ENCODE measurements at places on chromosomes 1 and 21. TPM values are rescaled to one million over a fixed set of nuclear protein-coding genes. Genes with fewer than 3 reads are reported as not detected.
A peak's percentile ranks its signal among the peaks of the same experiment; 100 is the strongest.

- DNase-seq = peak; percentile 78
Observed at GRCh38 chr1:108817016-108817415, 39.9 kb downstream of the AKNAD1 start.

DNA sequence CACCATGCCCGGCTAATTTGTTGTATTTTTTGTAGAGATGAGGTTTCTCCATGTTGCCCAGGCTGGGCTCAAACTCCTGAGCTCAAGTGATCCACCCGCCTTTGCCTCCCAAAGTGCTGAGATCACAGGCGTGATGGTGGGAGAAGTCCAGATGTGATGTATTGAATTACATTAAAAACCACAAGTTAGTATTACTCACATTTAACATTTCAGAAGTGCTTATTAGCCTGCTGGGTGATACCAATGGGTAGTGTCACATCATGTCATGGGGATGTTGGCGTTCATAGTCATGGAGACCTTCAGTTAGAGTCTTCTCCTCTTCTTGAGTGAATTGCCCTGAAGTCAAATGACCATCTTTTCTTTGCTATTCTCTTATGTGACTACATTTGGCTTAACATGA is 63.6 kb upstream of the VAMP3 start:
- DNase-seq = peak; percentile 51

GRCh38 chr1:100943533-100943932 is 47.6 kb downstream of the SLC30A7 start:
- no peak for DNase-seq

GRCh38 chr1:32447469-32448185 is 17.2 kb upstream of the ZBTB8B start:
- DNase-seq = peak; percentile 96

The CHI3L2 gene
- total RNA-seq = 1.5 TPM

The SLC26A9 gene
- total RNA-seq = not detected

DNA sequence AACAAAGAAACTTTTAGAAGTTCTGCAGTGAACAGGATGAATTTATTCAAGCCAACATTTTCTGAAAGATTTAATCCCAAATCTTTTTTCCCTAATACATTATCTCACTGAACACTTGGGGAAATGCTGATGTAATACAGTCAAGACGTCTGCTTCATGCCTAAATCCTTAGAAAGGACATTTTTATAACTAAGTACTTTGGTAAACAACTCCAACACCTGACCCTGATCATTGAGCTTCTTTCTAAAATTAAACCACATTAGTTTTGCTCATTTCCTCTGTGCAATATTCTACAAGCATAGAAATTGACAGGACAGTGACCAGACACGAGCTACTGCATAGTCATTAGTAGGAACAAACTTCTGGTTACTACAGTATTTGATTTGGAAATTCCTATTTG is 183.5 kb downstream of the TPR start:
- DNase-seq = no peak

The TNFRSF4 gene
- total RNA-seq = under 0.01 TPM

DNA sequence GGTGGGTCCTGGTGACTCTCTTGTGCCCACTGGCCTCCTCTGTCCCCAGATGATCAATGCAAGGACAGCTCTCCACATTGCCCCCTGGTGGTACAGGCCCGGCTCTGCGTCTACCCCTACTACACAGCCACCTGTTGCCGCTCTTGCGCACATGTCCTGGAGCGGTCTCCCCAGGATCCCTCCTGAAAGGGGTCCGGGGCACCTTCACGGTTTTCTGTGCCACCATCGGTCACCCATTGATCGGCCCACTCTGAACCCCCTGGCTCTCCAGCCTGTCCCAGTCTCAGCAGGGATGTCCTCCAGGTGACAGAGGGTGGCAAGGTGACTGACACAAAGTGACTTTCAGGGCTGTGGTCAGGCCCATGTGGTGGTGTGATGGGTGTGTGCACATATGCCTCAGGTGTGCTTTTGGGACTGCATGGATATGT is 10.8 kb downstream of the ADAMTSL4 start:
- peak; percentile 64 for DNase-seq

The MX2 gene
- total RNA-seq = 3.6 TPM

- DNase-seq = peak; percentile 99
Observed at GRCh38 chr1:94648225-94649007, 106.9 kb upstream of the F3 start.

GRCh38 chr21:31666445-31667010 is 7.0 kb downstream of the SOD1 start:
- DNase-seq = no peak

The LCE1A gene
- total RNA-seq = not detected

- DNase-seq = no peak
Observed at GRCh38 chr1:185314411-185314810, 2.6 kb downstream of the IVNS1ABP start.

DNA sequence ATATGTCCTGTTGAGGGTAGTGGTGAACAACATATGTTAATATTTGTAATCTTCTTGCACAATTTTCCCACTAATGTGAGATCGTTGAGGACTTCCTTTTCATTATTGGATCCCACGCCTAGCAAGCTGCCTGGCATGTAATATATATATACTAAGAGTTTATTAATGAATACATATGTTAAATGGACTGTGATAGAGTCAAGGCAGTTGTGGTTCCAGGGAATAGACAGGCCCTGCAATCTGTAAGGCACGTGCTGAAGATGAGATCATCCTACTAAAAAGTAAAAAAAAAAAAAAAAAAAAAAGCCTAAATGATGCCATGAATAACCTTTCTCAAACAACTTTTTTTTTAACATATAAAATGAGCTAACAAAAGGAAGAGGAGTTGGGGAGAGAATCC is 28.9 kb downstream of the PLPPR5 start:
- peak; percentile 75 for DNase-seq

GRCh38 chr1:245110406-245110805 is 44.4 kb upstream of the KIF26B start:
- no peak for DNase-seq

DNA sequence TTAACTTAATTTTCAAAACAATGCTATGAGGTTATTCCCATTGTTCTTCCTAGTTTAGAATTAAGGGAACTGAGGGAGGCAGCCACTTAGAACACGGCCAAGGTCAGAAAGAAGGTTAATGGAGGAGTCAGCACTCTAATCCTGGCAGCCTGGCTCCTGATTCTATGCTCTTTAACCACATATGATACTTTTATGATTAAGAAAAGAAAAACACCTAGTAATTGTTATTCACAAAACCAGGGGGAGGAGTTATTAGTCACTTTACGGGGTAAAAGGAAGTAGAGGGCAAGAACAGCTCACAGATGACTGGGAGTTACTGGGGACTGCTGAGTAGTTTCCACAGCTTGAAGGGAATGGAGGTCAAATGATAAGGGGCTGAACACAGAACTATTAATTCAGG is 38.6 kb downstream of the GADD45A start:
- DNase-seq = no peak

DNA sequence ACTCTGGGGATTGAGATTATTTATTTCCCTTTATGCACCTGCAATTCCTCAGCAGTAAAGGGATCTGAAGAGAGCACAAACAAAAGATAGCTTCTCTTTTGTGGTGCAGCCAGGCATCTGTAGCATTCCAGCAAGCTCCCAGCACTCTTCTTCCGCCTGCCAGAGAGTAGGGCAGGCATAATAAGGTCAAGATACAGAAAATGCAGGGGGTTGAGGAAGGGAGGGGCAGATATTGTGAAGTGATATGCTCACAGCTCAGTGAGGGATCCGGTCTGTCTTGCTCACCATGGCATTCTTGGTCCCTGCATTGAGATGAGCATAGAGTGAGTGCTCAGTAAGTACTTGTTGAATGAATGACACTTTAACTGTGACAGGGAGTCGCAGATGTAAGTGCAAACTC is 23.9 kb downstream of the FASLG start:
- DNase-seq = peak; percentile 23

- DNase-seq = no peak
Observed at GRCh38 chr1:223853748-223854147, 8.0 kb upstream of the TP53BP2 start.

DNA sequence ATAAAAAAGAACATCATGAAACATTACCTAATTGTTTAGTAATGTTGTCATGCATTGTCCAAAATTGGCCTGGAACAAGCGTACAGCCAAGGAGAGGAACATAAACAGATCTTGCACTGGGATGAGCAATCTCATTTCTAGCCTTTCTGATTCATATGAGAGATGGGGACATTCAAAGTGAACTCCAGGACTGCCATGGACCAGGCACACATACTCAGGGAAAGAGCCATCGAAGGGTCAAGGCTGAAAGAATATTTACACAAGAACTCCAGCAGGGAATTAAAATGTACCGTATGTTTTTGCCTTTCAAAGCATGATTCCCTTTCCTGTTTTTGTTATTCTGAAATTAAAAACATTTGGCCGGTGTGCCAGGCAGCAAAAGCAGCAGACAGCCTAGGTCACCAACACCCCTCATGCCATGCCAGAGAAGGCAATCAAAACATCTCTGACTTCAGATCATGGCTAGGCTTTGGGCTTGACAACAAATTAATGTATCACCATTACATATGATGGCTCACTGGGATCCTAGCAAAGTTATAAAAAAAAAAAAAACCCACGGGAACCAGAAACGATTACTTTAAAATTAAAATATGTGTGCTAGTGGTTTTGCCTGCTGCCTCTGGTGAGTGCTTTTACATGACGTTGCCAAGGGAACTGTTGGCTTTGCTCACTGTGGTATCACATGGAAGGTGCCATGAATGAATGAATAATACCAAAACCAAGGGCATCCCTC is 159.8 kb downstream of the TGFBR3 start:
- peak; percentile 87 for DNase-seq

- DNase-seq = no peak
Observed at GRCh38 chr1:225824533-225824941, 14.6 kb downstream of the EPHX1 start.

- DNase-seq = no peak
Observed at GRCh38 chr1:118618618-118619340, 369.4 kb downstream of the TBX15 start.

DNA sequence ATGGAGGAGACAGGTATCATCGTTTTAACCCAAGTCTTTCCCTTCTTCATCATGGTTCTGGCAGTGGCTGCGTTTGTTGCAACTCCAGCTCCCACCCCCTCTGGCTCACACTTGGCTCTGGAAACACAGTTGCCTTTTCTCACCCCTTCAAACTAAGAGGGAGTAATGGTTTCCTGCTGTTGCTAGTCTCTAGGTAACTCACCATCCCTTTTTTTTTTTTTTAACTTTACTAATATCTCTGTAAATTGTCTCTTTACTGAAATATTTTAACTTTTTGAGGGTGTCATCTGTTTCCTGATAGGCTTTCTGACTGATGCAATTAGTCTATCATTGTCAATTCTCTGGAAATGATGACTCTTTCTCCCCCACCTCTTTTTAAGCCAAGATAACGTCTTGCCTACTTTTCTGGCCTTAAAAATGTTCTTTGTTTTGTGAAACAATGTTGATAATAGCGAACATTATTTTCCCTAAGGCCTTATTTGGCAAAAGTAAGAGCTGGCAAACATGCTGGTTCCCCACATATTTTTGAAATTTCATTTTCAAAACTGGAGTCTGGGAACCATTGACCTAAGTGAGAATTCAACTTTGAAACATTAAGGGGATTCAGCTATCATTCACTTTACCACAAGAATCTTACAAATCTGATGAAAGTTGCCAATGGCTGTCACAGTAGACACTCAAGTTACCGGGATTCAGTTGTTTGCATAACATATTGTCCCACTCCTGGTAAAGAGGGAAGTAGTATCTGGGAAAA is 85.3 kb downstream of the LEPR start:
- DNase-seq = peak; percentile 33

DNA sequence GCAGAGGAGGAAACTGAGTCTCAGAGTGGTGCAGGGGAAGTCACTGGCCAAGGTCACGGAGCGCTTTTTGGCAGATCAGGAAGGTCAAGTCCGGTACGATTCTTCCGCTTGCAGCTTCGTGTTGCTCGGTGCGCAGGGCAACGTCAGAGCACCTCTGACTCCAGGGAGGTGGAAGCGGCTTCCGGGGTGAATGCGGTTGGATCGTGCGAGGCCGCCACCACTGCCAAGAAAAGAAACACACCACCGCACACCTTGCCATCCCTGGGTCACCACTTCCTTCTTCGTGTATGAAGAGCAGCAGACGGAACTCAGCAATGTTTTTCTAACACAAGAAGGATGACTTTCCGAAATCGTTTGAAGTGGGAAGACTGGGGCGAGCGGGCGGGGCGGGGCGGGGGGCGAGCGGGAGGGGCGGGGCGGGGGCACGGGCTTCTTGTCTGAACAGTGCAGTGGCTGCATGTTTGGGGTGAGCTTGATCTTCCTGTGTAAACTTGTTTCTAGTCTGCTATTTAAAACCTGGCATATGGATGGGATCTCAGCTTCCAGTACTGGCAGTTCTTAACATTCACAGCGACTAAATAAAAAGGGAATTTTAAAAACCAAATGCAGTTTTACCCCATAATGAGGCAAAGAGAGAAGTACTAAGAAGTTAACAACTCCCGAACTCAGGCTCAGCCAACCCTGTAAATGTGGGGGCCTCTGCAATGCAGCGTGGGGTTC is 300.0 kb downstream of the RRAGC start:
- DNase-seq = no peak

DNA sequence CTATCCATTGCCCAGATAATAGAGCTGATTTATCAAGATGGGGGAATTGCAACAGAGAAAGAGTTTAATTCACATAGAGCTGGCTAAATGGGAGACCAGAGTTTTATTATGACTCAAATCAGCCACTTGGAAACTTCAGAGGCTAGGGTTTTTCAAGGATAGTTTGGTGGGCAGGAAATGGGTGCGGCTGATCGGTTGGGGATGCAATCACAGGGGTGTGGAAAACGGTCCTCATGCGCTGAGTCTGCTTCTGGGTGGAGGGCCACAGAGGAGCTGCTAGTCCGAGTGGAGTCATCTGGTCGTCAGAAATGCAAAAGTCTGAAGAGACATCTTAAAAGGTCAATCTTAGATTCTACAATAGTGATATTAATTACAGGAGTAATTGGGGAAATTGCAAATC is 32.0 kb upstream of the FAM89A start:
- no peak for DNase-seq

GRCh38 chr1:234253732-234254131 is 119.5 kb upstream of the COA6 start:
- DNase-seq = no peak

The THEMIS2 gene
- total RNA-seq = 43.6 TPM

DNA sequence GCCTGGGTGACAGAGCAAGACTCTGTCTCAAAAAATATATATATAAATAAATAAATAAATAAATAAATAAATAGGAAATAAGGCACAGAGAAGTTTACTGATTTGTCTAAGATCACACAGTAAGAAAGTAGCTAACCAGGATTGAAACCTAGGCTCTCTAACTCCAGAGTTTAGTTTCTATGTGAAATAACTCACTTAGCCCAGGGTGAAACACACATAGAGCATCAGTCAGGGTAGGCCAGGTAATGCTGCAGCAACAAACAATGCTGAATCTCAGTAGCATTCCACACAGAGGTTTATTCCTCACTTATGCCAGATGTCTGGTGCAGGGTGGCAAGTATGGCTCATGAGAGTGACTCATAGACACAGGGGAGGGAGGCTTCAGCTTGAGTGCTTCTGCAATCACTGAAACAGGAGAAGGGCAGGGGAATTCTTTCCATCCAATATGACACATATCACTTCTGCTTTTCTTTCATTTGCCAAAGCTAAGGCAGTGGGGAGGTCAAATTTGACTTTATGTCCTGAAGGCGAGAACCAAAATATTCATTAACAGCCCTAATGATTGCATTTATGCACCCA is 37.1 kb upstream of the KANK4 start:
- DNase-seq = peak; percentile 91

GRCh38 chr1:240044620-240045019 is 47.1 kb upstream of the FMN2 start:
- DNase-seq = peak; percentile 41
